Fibroblast of skin of left biceps (primary cell): ENCODE measurements at places on chromosomes 4 and X.

- no peak for DNase-seq
Observed at GRCh38 chrX:47902161-47902560, 65.5 kb downstream of the ZNF81 start.

DNA sequence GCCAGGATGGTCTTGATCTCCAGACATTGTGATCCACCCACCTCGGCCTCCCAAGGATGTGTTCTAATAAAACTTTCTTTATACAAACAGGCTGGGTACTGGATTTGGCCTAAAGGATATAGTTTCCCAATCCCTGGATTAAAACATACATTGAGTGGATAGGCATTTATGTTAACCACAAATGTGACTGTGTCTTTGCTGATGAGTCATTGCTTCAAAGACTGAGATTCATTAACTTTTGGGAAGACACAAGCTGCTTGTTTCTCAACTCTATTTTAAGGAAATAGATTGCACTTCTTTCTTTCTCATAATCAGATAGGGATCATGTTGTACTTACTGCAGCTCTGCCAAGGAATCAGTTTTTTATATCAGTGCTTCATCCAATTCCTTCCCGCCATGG, 131.3 kb upstream of the AGA start:
- peak; percentile 92 for DNase-seq

GRCh38 chr4:77734928-77735327, 84.2 kb downstream of the CNOT6L start:
- peak; percentile 9 for DNase-seq

DNA sequence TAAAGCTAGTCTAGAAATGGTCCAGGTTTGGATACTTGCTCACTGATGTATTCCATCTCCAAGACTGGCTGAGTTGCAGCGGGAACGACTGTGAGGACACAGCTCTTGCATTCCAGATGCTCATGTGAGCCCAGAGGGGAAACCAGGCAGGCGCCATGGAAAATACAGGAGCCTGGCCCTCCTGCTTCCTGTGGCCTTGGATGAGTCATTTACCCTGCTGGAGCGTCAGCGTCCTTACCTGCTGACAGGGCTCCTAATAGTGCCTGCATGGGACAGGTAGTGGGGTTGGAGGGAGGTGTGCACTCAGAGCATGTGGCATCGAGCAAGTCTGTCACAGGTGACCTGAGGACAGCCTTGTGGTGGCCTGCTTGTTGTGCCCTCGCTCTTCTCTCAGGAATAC, 69.4 kb downstream of the NSG1 start:
- no peak for DNase-seq

DNA sequence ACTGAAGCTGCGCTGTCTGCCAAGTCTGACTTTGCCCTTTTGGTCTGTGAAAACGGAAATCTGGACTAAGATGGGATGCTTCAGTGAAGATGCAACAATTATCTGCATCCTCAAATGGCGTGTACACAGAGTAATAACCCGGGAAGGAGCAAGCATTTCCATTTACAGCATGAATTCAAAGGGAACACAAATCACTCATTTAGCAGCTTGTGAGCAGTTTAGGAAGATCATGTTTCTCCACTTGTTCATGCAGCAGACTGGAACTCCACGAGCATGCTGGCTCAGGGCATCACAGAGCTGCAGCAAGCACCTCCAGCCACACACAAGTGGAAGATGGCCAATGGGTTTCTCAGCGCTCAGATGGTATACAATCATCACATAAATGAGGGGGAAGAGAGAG, 175.5 kb downstream of the NLGN4X start:
- no peak for DNase-seq

DNA sequence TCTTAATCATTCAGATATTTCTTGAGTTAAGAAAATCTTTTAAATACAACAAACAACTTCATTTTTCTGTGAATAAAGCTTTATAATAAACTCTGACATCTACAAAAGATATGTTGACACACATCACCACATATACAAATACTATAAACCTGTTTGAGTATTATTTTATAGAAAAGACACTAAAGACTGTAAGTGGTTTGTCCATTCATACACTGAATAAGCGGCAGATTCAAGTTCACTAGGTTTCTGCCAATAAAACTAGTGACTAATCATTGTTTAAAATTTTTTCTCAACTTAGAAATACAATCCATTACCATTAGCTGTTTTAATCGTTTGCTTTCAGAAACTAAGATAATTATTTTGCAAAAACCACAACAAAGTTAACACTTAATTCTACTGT, 1900.0 kb downstream of the C4orf33 start:
- no peak for DNase-seq

DNA sequence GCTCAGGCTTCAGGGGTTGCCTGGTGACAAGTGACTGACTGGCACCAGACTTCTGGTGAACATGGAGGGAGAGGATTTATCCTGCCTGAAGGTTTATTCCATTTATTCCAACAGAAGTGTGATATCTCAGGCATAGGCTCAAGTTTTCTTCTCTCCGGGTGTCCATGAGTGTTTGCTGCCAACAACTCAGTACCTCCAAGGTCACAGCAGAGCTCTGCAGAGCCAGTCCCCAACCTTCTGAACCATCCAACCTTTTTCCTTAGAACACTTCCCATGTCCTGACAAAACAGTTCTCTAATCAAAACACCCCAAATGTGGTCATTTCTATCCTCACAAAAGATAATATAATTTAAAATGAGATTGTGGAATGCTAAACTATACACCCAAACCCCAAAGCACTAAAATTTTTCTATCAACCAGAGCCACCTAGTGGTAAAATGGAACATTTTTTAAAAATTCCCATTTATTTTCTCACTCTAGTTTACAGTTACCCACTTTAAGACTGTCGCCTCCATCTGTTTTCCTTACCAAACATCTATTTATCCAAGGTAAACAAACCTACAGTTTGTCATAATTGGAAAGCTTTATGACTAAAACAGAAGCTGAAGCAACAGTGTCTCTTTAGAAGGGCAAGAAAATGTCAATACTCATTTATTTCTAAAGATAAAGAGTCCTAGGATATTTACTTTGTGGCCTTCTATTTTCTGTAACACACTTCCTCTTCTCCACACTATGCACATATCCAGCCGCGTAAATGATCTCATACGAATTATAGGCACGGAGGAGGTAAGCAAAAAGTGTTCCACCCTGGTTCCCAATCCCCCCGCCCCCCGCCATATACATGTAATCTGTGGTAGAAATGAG, 39.5 kb downstream of the TMEM154 start:
- no peak for DNase-seq

DNA sequence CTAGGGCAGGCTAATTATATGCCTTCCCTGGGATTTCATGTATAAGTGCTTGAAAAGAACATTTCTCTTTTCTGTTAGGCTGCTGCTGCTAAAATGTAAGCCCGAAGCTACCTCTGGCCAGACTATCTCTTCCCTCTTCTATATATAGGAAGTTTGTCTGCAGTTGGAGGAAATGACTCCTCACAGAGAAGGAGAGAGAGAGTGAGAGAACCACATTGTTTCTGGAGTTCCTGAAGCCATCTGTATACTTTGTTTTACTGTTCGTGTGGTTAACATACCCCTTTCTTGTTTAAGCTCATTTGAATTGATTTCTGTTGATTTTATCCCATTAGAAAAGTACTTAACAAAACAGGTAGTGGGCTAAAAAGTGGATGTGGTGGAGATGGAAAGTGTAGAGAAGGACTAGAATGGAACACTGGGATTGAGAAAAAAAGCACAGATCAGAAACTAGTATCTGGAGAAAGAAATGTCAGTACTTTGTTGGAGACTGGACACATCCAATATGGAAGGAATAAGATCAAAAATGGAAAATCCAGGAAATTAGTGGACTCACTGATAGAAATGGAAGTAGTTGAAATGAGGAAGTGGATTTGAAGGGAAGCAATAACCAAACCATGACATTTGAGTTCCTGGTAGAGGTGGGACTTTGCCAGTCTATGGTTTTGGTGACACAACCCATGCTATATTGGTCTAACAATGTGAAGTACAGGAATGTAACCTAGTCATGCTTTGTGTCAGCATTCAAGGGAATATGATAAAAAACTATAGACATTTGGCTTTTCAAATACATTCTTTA, 112.6 kb downstream of the TMA16 start:
- no peak for DNase-seq

- no peak for DNase-seq
Observed at GRCh38 chr4:163949976-163950601, 455.6 kb downstream of the TMA16 start.

DNA sequence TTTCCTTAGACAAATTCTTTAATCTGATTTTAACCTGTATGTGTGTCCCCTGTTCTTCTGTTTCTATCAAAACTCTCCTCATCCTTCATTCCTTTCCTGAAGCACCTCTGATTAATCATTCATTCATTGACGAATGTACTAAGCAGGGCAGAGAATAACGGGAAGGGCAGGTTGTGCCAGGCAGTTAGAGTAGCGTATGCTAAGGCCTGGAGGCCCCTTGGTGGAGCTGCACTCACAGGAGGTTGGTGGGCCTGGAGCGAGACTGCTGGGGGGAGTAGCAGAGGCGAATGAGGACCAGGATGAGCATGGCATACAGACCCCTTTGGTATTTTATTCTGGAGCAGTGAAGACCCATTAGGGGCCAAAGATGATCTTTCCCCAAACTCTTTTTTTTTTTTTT, 22.5 kb downstream of the PTTG2 start:
- no peak for DNase-seq

- no peak for DNase-seq
Observed at GRCh38 chrX:36407836-36408235, 488.3 kb downstream of the CFAP47 start.

GRCh38 chrX:151736685-151737084, 2.1 kb downstream of the CNGA2 start:
- no peak for DNase-seq

DNA sequence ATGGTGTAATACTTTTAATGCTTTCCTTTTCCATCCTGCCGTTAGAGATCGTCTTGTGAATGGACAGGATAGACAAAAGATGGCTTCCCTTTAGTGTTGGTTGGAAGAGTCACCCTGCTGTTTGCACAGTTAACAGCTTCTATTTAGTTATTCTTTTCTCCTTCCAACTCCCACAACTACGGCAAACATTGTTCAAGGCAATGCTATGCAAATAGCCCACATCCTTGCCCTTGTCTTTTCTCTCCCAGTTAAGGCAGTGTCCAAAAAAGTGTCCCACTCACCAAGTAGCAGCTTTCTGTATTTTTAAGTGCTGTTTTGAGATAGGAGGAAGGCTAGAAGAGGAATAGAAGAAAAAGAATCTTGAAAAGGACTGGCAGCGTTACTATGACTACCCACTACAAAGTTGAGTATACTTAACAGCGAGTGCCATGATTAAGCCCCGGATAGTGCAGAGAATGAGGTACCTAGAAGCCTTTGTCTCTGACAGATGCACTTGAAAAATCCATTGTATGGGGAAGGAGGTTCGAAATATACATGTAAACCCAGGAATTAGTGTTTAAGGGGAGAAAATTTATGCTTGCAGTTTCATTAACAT, 12.1 kb upstream of the RUFY3 start:
- no peak for DNase-seq

GRCh38 chrX:139692506-139692849, 15.5 kb downstream of the MCF2 start:
- DNase-seq: no peak

DNA sequence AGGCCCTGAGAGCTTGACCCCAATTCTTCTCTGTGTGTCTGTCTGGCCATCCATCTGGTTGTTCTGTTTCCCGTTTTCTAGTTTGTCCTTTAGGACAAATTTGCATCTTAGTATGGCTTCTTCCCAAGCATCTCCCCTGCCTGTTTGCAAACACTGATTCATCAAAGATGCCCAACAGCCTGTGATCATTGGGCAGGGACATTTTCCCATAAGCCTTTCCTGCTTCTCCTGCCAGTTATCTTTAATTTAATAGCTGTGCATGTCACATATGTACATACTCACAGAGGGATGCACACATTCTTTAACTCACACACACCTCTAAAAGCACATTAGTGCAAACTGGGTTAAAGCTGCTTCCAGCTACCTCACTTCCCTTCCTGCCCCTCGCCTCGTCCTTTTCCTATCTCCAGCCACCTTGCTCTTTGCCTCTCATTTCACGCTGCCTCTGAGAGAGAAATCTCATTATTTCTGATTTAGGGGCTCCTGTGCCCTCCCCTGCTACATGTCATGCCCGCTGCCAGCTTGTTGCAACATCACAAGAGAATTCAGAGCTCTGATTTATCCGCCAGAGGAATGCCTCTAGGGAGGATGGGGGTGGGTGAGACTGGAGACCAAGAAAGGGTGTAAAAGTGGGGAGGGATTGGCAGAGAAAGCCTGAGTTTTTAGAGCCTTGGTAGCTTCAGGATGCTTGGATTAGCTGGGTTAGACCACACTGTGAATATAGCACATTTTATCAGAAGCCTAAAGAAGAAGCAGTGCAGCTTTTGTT, 100.6 kb downstream of the NHS start:
- no peak for DNase-seq

- DNase-seq: no peak
Observed at GRCh38 chr4:525660-526059, 26.6 kb downstream of the PIGG start.

DNA sequence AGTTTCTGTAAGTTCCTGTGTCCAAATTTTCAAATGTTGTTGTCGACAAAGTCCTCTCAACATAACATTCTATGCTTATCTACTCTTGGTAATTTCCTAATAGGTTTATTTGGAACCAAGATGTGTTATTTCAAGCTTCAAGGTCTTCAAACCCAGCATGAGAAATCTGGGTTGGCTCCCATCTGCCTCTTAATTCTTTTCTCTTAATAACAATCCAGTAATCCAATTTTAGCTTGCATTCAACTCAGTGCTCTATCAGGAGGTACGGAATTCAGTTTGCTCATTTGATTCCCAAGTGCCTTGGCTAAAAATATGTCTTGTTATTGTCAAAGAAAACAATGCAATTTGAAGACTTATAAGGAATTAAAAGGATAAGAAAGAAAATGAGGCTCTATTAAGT, 235.5 kb upstream of the MID1 start:
- DNase-seq: no peak

DNA sequence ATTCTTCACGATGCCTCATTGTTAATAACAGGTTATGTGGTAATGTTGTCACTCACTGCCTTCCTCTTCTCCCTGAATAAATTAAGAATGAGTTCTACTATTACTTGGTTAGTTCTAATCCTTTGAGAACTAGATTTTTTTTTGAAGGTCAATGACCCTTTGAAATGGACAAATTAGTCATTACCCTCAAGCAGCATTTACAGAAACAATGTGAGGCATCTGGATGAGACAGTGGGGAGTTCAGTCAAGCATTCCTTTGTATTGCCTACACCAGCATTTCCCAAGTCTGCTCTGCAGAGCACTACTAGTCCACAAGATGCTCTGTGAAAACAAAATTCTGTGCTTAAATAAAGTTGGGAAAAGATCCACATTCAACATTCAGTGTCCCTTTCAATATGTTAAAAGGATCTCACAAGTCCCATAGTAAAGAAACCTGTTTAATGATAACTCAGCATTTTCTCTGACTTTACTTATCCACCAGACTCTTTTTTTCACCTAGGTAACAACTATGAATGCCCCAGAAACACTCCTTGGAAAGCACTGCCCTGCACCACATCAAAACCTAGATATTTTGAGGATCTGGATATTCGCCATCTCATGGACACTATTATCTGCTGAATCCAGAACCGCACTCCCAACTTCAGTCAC, 60.6 kb downstream of the CHRDL1 start:
- DNase-seq: peak; percentile 6

DNA sequence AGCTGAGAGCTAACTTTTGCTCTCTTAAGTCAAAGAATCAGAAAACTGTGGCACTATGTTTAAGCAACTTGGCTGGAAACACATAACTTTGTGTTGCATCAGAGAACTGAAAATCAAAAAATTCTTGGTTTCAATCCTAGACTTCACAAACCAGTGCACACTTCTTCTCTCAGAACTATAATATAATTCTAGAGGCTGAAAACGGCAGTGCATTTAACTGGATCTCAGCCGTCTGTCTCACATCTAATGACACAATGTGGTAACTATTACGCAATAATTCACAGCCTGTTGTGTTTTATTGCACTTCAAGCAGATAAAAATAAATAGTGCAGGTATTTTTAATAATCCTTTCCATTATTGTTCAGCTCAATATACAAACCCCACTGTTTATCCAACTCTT, 260.6 kb upstream of the DIAPH2 start:
- DNase-seq: no peak
